Sciatic nerve (tissue), 2 donors: ENCODE measurements at places on chromosomes 3 and 15. TPM values are rescaled to one million over a fixed set of nuclear protein-coding genes. Genes with fewer than 3 reads are reported as not detected.

DNA sequence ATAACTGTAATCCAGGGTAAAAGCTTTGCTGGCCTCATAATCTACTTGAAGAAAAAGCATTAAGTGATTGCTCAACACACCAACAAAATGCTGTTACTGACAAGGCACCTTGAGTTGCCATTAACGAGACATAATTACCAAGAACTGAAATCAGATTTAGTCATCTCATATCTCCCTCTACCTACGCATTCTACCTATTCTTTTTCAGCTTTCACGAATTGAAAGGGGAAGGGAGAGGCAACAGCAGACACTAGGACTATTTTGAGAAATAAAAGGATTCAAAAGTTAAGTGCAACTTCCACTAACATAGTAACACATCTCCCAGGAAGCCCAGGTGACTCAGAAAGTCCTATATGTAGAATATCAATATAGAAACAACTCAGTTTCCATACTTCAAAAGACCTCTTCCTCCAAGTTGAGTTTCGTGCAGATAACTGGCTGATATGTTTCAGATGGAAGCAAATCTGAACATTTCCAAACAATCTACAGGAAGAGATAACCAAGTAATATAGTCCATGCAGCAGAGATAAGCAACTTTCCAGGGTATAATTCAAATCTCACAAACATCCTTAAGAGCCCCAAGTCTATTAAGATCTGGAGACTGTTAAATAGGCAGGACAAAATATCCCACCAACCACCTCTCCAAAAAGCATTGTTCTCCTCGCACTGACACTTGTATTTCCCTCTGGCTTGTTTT is 1.9 kb downstream of the OSBPL10 start:
- no peak for DNase-seq

DNA sequence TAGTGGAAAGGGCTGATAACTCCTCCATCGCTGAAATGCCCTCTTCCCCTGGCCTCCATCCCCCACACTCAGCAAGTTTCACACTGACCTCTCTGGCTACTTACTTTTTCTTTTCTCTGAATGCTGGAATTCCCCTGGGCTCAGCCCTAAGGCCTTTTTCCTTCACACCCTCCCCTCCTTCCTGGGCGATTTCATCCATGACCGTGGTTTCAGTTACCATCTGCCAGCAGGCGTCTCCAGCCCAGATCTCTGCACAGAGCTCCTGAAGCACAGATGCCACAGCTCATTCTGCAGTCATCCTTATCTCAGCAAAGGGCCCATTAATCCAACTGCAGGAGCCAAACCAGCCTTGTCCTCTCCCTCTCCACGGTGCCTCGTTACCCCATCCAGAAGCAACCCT is 114.0 kb downstream of the RFTN1 start:
- no peak for DNase-seq

GRCh38 chr3:120160050-120160449 is 65.8 kb upstream of the GSK3B start:
- no peak for DNase-seq

DNA sequence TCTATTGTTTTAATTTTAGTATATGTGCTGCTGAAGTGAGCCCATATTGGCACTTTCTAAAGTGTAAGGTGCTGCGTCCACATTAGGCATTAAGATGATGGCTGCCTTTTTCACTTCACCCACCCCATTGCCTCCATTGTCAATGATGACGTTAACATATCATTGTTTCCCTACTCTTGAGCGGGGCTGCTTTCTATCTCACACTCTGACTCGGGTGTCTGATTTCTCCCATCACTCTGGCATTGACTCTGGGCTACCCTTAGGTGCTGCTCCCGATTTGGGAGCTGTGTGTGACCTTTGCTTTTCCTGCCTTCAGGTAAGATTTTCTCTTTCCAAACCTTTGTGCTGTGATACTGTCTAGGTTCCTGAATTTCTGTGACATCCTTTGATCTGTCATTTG is 28.8 kb downstream of the CGNL1 start:
- no peak for DNase-seq

RBMS3 gene
- total RNA-seq = 161 TPM

HIGD2B gene
- total RNA-seq = not detected

CRABP1 gene
- total RNA-seq = 28.8 TPM
